C1 segment of cervical spinal cord (tissue), 14 donors: ENCODE measurements at places on chromosomes 6 and 20.

DNA sequence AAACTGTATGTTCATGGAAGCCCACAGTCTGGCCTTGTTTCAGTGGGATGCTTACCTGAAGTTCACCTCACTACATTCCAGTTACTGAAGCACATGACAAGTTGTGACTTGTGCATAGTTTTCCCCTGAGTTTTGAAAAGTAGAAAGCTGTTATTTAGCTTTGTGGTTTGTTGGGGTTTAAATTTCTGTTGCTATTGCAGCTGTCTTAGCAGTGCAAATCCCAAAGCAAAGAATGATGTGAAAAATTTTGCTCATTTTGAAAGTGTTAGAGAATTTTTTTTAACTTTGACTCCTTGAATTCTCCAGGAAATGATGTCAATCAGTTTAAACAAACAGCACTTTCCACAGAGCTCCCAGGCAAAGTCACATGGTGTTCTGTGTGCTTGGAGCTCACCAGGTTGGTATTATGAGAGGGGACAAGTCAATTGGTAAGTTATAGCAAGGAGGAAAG, 268.4 kb downstream of the ADGRG6 start:
- DNase-seq, result no peak

- DNase-seq, result no peak
Measured at GRCh38 chr6:16762268-16762549, 949 bp upstream of the ATXN1 start.

DNA sequence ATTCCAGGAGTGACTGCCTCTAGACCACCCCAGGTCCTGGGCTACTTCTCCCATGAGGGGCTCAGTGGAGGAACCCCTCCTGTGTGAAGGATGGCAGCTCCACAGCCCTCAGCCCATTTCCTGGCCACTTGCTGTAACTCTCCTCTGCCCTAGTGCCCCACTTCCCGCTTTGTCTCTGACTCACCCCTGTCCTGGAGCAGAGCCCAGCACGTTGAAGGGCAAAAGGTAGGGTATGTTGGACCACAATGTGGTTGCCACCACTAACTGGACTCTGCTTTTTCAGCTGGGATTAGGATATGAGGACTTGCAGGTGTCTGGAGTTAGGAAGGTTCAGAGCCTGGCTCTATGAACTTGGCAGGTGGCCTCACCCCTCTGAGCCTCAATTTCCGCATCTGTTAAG, 2.4 kb downstream of the MYBL2 start:
- no peak for DNase-seq

DNA sequence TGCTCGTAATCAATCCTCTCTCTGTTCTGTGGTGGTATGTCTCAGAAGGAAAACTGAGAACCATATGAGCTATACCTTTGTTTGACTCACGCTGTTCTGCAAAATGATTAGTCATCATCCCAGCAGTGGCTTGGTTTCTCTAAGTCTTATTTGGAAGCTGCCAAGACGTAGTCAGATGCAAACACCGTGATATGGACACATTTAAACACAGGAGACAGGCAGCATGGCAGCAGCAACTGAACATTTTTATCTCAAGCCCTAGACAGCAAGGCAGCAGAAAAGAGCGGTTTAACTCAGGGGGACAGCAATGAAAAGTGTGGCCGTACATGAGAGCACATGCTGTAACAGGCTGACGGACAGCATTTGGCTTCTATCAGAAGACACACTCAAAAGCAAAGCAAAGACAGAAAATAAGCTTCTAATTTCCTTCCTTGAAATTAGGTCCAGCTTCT, 1295.1 kb downstream of the EPHA7 start:
- no peak for DNase-seq

DNA sequence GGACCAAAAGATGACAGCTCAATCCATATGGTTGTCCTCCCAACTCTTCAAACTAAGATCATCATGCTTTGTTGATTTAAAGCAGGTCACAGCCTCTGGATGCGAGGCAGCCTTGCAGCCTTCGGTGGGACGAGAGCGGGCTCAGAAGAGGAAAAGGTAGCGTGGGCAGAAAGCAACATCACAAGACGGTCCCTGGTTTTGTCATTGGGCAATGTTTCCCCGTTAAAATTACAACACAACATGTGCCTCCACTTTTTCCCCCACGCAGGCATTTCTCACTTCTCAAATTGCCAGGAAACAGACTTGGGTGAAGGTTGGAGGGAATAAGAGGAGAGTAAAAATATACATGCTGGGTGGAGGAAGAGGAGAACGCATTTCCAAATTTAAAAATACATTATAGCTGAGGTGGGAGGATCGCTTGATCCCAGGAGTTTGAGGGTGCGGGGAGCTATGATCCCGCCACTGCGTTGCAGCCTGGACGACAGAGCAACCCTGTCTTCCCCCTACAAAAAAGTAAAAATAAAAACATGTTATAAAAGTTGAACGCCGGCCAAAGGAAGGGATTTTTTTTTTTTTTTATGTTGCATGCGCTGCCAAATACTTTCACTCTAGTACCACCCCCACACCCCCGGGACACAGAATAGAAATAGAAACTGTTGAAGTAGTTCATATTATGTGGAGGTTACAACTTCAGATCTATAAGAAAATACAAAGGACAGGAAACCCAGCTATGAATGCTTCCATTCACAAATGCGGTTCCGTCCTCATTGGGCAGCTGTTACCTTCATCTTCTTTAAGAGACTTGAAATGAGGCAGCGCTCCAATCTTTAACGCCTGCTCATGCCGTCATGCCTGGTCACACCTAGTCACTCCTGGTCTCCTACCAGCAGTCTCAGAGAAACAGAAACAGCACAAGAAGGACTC, 13.9 kb upstream of the NAA20 start:
- DNase-seq, result peak; percentile 47

- DNase-seq, result no peak
Measured at GRCh38 chr6:166929542-166930189, 26.7 kb downstream of the RNASET2 start.

DNA sequence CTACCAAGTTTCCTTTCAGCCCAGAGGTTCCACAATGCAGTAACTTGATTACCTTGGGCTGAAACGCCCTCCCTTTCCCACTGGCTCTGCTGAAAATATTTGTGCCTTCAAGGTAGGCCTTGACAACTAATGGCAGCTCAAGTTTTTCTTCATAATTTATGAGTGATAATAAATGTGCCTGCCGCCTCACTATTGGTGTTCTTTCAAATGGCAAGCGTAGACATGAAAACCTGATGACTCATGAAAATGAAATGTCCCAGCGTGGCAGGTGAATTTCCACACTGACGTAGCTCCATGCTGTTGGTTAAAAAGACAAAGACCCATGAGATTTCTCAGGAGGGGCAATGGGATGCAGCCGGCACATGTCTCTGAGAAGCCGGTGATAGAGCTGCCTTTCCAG, 107.2 kb upstream of the GGTLC1 start:
- DNase-seq, result no peak
